Activated CD4-positive, alpha-beta T cell treated with anti-CD3 and anti-CD28 coated beads, Interleukin-2, amount 10 ng/mL, durations not matched to agents 24 days and 14 days (primary cell): ENCODE measurements at places on chromosomes 4 and X. TPM values are rescaled to one million over a fixed set of nuclear protein-coding genes. Genes with fewer than 3 reads are reported as not detected.

Gene VCX3B
- not detected in 2 replicates for total RNA-seq

Gene CASP6
- 19.3 and 23.6 TPM in 2 replicates for total RNA-seq

Gene GABRQ
- total RNA-seq = 0.05 TPM in 1 of 2 replicates, not detected in the other

Gene S100G
- not detected in 2 replicates for total RNA-seq

Gene GRIA3
- not detected in 2 replicates for total RNA-seq

Gene CSAG3
- 0.80 and 1.1 TPM in 2 replicates for total RNA-seq

Gene SPANXA1
- total RNA-seq = not detected in 2 replicates

Gene SAGE1
- not detected in 2 replicates for total RNA-seq

Gene LANCL3
- 0.16 and 0.28 TPM in 2 replicates for total RNA-seq

Gene ADGRL3
- not detected in 2 replicates for total RNA-seq

Gene SPANXN4
- total RNA-seq = not detected in 2 replicates

Gene PPID
- total RNA-seq = 62.9 and 64.7 TPM in 2 replicates

Gene WDR45
- 38.7 and 40.8 TPM in 2 replicates for total RNA-seq

Gene SLC49A3
- total RNA-seq = 0.40 and 0.72 TPM in 2 replicates
